ENCODE measurements at places on chromosomes 5 and 9.

- DNase-seq = no peak
Observed at GRCh38 chr9:110078604-110079003, 129.4 kb downstream of the C9orf152 start.

DNA sequence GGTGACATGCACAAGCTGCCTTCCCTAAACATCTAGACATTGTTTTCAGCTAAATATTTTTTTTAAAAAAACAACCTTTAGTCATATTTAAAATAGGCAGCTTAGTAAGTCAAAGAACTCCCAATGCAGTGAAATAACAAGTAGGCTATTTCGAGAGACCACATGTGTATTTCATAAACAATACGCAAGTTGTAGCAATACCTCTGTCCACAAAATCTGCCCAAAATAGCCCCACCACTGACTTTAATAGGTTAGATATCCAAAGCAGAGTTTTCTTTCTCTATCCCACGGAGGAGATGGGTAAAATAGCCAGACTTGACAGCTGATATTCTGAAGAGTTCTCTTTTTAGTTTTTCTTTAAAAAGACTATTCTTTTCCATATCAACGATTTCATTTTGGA is 1.2 kb downstream of the SLC24A2 start:
- DNase-seq = no peak

- DNase-seq = no peak
Observed at GRCh38 chr9:100064872-100065581, 33.8 kb downstream of the ERP44 start.

DNA sequence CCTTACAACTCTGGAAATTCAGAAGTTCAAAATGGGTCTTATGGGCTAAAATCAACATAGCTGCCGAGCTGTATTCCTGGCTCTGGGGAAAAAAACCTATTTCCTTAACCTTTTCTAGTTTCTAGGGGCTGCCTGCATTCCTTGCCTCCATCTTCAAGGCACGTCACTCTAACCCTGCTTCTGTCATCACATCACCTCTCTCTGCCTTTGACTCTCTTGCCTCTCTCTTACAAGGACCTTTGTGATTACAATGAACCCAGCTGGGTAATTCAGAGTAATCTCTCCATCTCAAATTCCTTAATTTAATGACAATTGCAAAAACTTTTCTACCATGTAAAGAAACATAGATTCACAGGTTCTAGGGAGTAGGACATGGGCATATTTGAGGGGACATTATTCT is 103.1 kb upstream of the SMC2 start:
- no peak for DNase-seq

GRCh38 chr5:72282878-72283277 is 37.2 kb downstream of the MRPS27 start:
- DNase-seq = no peak

GRCh38 chr9:138116521-138116920 is 238.9 kb downstream of the CACNA1B start:
- no peak for DNase-seq

GRCh38 chr9:110952540-110952859 is 85.8 kb downstream of the LPAR1 start:
- DNase-seq = peak; percentile 45

All from SW480 (cell line).